Activated T-helper 1 cell treated with anti-CD3 and anti-CD28 coated beads, Interleukin-12 subunit alpha, Interleukin-12 subunit beta, Interleukin-2, Interleukin-4 antibody, amounts not matched to agents 30 ng/mL and 10 ng/mL and 1 ng/mL, durations not matched to agents 14 hours and 24 hours and 36 hours (primary cell): ENCODE measurements at places on chromosomes 13 and 19.

GRCh38 chr13:114101358-114102130, 30.9 kb downstream of the RASA3 start:
- no peak for DNase-seq

GRCh38 chr19:38417544-38418506, 8.2 kb downstream of the RASGRP4 start:
- peak; percentile 68 for DNase-seq

- DNase-seq = no peak
These were observed 11.3 kb downstream of the LCP1 start for GRCh38 chr13:46170687-46171086.

DNA sequence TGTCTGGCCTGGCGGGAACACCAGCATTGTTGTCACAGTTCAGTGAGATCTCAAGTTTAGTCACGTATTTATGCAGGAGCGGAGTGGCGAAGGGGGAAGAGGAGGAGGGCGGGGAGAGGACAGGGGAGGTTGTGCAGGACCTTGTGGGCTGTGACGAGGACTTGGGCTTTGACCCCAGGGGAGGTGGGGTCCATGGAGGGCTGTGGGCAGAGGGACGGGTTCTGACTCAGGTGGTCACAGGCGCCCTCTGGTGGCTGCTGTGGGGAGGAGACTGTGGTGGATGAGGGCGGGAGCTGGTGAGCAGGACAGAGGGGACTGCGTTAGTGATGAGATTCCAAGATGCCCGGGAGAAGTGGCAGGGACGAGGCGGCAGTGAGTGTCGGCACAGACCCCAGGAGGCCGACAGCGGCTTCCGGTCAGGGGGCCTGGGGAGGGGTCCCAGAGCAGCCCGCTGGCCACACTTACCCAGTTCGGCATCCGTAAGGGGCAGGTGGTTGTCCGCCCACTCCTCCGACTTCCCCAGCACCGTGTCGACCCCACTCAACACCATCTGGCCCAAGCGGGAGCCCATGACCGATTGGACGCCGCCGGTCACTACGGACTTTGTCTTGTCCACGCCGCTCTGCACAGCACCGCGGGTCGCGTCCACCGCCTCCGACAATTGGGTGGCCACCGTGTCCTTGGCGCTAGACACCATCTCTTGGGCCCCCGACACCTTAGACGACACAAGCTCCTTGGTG, 15.7 kb downstream of the PLIN3 start:
- peak; percentile 56 for DNase-seq

DNA sequence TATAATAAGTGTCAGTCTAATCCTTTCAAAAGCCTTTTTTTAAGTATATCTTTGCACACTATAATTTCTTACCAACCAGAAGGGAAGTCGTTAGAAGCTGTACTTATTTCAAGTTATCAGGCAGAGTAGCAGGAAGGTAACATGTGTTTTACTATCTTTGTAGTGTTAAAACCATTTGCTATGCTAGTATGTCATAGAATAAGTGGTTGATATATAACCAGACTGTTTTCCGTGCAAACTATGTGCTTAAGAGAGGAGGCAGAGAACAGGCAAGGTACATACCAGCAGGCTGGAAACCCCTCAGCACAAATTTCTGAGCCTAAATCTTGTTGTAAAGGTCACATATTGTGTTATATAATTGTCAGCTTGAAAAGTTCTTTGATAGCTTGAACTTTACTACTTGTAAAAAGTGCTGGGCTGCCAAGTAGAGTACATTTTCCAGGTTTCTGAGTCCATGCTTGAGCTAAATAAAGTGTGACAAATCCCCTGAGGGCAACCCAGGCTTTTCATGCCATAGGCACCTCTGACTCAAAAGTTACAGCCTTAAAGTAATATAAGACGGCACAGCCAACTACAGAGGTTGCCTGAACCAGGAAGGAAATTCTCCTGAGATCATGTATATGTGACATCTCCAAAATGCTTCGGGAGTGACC, 1297.4 kb downstream of the PCDH9 start:
- no peak for DNase-seq

- DNase-seq = peak; percentile 68
These were observed 19.2 kb downstream of the RCN3 start for GRCh38 chr19:49546825-49547565.

DNA sequence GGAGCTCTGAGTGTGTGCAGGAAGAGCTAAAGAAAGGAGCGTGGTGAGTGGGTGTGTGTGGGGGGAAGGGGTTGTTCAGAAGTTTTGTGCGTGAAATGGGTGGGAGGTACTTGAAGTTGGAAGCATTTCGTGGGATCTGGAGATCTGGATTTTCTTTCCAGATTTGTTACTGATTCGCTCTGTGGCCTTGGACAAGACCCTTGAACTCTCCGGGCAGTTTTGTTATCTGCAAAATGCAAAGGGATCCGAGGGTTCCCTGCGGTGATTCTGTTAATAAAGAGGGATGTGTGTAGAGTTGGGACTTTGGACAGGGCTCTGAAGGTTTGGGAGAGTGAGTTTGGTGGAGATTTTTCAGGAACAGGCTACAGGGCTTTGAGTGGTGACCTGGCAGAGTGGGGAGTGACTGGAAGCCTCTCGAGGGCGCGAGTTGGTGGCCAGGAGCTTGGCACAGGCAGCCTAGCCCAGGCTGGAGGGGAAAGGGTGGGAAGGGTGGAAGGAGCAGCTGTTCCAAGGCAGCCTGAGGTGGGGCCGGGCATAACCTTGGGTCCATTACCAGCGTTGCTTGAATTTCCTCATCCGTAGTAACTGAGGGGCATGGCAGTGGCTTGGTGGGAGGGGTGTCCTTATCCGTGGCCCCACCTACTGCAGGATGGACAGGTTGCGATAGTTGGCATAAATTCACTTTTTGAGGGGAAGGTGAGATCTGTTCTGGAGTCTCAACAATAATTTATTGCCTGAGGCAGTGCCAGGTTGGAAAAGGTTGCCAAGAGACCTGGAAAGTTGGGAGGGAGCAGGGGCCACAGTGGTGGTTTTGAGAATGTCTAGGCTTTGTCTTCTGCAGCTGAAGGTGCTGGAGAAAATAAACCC, 2.1 kb downstream of the ACTN4 start:
- no peak for DNase-seq

DNA sequence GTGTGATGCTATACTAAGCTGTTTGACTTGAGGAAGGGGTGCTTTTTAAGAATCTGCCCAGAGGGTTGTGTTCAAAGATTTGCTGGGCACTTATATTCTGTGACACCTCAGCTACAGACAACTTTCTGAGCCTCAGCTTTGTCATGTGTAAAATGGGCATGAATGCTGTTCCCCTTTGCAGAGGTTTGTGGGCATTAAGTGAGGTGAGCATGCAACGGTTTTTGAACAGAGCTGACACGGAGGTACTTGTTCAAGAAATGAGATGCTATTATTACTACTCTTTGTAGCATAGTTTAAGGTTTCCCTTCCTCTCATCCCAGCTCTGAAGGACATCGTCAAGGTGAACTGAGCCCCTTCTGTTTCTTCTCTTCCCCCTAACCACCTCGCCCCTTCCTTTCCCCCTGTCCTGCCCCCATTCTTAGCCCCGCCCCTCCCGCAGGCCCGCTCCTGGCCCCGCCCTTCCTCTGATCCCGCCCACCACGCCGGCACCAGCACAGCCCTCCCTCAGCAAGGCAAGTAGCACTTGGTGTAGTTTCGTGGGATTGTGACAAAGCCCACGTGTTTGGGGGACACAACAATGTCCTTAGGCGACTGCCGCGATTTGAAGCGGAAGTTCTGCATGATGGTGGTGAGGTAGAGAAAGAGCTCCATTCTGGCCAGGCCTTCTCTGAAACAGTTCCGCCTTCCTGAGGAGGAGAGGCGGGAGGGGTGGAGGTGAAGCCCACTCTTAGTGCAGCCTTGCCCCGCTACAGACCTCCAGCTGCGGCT, 26.1 kb upstream of the CYP2A7 start:
- peak; percentile 2 for DNase-seq
